Osteoblast (primary cell): ENCODE measurements at places on chromosomes 11 and 22. TPM values are rescaled to one million over a fixed set of nuclear protein-coding genes. Genes with fewer than 3 reads are reported as not detected.

The TMEM151A gene
- 0.29 and 0.36 TPM in 2 replicates for total RNA-seq

- DNase-seq, result peak; percentile 83
Measured at GRCh38 chr11:3222941-3223915, 4.6 kb upstream of the MRGPRG start.

DNA sequence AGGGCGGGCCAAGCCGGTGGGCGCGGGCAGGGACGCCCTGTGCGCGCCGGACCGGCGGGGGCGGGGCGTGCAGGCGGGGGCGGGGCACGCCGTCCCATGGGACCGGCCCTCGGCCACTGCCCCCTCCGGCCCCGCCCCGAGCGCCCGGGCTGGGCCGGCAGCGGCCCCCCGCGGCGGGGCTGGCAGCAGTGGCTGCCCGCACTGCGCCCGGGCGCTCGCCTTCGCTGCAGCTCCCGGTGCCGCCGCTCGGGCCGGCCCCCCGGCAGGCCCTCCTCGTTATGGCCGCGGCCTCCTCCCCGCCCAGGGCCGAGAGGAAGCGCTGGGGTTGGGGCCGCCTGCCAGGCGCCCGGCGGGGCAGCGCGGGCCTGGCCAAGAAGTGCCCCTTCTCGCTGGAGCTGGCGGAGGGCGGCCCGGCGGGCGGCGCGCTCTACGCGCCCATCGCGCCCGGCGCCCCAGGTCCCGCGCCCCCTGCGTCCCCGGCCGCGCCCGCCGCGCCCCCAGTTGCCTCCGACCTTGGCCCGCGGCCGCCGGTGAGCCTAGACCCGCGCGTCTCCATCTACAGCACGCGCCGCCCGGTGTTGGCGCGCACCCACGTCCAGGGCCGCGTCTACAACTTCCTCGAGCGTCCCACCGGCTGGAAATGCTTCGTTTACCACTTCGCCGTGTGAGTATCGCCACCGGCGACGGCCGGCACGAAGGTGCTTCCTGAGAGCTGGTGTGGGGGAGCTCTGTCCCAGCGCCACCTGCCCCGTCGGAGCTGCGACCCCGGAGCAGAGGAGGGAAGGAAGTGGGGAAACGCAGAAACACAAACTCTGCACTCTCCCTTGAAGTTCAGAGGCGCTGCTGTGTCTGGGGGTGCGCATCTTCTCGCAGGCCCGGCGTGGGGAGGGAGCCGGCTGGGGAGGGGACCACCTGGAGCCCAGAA, at the start of gene KCNQ1:
Gene KCNQ1 (plus strand): TSS at position 188 of the 925 bp plus-strand sequence. CDS start 91 bp downstream, at position 279.
- DNase-seq, result peak; percentile 90

GRCh38 chr11:71185411-71185810, 67.0 kb downstream of the SHANK2 start:
- no peak for DNase-seq

- no peak for DNase-seq
Measured at GRCh38 chr11:101444851-101445250, 139.0 kb downstream of the TRPC6 start.

DNA sequence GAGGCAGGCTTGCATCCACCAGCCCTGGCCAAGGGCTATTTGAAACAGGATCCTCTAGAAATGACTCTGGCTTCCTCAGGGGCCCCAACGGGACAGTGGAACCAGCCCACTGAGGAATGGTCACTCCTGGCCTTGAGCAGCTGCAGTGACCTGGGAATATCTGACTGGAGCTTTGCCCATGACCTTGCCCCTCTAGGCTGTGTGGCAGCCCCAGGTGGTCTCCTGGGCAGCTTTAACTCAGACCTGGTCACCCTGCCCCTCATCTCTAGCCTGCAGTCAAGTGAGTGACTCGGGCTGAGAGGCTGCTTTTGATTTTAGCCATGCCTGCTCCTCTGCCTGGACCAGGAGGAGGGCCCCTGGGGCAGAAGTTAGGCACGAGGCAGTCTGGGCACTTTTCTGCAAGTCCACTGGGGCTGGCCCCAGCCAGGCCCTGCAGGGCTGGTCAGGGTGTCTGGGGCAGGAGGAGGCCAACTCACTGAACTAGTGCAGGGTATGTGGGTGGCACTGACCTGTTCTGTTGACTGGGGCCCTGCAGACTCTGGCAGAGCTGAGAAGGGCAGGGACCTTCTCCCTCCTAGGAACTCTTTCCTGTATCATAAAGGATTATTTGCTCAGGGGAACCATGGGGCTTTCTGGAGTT, 13.3 kb downstream of the IL10RA start:
- no peak for DNase-seq

The ZP1 gene
- total RNA-seq, result under 0.01 and 0.36 TPM in 2 replicates

DNA sequence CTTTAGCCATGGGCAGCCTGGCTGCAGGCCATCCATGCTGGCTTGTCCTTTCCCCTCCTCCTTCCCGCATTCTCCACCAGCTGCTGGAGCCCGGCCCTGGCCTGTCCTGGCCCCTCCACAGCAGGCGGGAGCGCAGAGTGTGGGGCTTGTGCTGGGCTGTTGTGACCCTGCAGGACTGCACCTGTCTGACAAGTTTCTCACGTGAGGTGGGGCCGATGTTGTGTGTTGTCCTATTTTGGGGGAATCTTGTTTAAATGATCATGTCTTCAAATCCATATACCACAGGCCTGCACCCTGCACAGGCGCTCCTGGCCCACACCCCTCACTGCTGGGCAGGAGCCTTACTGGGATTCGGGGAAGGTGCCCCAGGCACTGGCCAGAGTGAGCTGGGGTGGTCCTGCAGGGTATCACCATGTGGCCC, 30.4 kb downstream of the TBC1D22A start:
- DNase-seq, result no peak

DNA sequence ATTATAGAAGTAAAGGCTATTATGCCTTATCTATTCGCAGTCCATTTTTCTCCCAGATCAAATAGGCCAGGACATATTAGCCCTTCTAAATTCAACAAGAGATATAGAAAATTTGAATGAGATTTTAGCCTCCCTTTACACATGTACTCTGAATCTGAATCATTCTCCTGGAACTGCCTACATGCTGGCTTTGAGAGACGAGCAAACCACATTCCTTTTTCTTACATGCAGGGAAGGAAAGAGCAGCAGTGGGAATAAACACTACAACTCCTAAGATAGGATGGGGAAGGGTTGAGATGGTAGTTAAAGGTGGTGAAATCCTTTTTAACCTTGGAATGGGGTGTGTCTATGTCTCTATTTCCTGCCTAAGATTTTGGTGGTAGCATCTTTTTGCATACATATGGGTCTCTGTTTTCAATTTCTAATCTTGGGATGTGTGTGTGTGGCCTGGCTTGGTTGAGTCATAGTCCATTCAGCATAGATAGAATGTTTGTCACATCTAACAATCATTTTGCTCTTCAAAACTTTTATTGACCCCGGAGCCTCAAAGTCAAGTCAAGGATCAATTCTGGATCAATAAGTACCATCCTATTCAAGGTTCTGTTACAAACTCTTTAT, 11.1 kb upstream of the OOSP2 start:
- no peak for DNase-seq

The HARBI1 gene
- 5.8 and 6.2 TPM in 2 replicates for total RNA-seq

DNA sequence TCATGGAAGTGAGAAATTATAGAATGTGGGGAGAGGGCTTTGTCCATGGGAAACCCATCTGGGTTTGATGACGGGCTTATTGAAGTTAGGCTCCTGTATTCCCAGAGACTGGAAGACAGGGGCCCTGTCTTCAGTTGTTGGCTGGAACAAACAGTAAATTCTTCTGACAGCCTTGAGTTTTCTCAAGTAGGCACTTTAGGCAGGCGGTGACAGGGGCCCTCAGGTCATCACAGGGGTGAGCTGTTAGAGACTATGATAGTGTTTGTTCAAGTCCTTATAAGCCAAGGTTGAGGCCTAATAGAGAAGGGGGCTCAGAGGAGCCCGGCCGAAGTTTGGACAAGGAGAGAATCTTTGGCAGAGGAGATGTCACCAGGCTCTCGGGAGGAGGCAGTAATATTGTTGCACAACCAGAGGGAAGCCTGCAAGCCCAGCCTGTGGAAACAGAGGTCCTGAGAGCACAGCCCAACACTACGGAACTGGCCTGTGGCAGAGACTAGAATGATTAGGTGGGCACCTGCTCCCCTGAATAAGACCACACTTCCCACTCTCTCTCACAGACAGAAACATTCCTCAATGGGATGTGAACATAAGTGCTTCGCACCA, 20.2 kb upstream of the IL17RA start:
- peak; percentile 37 for DNase-seq

The SSTR3 gene
- not detected in 2 replicates for total RNA-seq

GRCh38 chr22:32475468-32476010, 928 bp downstream of the FBXO7 start:
- no peak for DNase-seq

The PATE2 gene
- 0.29 and 0.36 TPM in 2 replicates for total RNA-seq
